ENCODE measurements at places on chromosomes 1 and 21.

DNA sequence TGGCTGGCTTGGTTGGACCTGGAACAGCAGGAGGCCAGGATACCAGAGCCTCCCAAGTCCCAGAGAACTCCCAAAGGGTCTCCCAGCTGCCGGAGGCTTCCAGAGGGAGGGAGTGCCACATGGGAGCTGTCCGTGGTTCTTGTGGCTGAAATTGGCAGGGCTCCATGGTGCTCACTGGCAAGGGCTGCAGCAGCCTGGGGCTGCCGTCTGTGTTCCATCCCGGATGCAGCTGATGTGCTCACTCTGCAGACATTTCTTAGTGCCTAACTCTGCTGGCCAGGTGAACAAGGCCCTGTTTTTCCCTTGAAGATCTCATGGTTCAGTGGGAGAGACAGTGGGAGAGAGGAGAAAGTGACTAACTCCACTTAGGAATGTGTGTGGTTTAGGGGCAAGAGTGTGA, 261.1 kb downstream of the CAMTA1 start:
- DNase-seq = no peak

GRCh38 chr1:36486439-36487335, 4.0 kb upstream of the CSF3R start:
- no peak for DNase-seq

GRCh38 chr1:7813677-7814373, 29.7 kb downstream of the PER3 start:
- no peak for DNase-seq

DNA sequence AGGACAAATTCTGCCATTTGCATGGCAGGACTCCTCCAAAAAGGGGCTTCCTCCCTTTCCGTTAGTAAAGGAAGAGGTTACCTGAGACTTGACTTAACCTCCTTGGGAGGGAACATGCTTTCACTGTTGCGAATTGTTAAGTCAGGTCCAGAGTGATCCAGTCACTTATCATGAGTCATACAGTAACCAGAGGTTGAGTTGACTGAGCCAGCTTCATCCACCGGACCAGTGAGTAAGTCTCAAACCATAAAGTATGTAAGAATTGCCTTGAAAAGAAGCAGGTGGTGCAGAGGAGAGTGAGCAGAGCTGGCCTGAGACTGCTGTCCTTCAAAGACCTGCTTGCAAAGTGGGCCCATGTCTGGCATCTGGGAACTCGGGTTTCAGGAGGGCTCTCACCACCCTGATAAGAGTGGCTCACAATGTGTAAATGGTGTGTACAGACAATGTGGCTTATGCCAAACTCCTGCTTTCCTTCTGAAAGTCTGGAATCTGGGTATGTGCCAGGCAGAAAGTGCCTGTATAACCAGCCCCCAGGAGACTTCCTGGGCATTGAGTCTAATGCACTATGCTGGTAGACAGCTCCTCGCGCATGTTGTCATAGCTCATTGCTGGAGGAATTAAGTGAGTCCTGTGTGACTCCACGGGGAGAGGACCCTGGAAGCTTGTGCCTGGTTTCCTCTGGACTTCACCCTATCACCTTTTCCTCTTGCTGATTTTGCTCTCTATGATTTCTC, 84.3 kb upstream of the KLHDC7A start:
- no peak for DNase-seq

- no peak for DNase-seq
Observed at GRCh38 chr1:99603699-99604560, 42.0 kb upstream of the PALMD start.

DNA sequence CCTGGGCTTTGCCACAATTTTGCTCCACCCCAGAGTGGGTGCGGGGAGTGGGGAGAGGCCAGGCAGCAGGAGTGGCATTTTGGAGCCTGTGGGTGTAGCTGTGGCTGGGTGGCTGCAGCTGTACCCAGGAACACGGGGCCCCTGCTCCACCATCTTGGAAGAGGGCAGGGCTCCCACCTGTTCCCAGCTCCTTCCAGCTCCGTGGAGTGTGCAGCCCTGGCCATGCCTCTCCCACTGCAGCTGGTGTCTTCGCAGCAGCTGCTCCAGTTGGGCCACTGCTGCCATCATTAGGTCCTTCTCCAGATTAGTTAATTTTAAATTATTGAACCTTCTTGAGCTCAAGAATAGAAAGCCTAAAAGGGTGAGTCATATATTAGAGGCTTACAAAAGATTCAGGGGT, 17.6 kb downstream of the FAM20B start:
- DNase-seq = no peak

DNA sequence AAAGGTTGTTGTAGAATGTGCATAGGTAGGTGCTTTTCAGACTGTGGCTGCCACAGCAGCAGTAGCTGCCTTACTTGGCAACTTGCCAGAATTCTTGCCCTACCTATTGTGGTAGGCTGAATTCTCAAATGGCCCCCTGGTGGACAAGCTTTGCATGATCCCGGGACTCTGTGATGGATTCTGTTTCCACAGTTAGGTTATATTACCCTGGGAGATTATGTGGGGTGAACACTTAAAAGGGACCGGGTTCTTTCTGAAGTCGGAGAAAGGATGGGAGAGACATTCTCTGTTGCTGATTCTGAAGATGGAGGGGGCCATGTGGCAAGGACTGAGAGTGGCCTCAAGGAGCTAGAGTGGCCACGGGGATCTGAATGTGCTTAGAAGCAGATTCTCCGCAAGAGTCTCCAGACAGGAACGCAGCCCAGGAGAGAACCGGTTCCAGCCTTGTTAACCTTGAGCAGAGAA, 32.1 kb upstream of the KCNE1 start:
- DNase-seq = no peak

DNA sequence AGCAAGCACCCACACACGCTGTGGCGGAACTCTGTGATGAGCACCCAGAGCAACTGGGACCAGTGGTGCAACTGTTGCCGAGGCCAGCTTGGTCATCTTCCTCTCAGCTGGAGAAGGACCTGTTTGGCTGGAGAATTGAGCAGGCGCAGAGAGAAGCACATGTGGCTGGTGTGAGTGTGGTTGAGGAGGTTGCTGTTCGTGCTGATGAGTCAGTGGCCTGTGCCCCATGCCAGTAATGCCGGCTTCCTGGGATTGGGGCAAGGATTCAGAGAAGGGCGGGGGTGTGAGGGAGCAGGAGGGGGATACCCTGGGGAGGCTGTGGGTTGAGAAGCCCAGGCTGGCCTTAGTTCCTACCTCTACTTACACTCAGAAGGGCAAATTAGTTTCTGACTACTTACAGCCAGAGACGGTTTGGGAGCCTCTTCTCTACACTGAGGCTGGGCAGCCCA, 57.5 kb upstream of the EPS8L3 start:
- DNase-seq = no peak

- DNase-seq = no peak
Observed at GRCh38 chr1:151210830-151211229, 12.5 kb downstream of the PIP5K1A start.

DNA sequence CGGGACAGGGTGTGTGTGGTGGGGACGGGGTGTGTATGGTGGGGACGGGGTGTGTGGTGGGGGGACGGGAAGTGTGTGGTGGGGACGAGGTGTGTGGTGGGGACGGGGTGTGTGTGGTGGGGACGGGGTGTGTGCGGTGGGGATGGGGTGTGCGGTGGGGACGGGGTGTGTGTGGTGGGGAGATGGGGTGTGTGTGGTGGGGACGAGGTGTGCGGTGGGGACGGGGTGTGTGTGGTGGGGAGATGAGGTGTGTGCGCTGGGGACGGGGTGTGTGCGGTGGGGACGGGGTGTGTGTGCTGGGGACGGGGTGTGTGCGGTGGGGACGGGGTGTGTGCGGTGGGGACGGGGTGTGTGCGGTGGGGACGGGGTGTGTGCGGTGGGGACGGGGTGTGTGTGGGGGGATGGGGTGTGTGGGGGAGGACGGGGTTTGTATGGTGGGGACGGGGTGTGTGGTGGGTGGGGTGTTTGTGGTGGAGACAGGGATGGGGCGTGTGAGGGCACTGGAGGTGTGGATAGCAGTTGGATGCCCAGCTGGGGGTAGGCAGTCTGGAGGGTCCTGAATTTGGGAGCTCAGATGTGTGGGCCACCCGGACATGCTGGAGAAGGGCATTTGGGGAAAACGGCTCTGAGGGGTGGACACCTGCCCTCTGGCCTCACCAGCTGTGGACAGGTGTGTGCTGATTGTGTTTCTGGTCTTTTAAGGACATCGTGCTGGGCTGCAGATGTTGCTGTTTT, 16.9 kb downstream of the IBA57 start:
- DNase-seq = no peak

DNA sequence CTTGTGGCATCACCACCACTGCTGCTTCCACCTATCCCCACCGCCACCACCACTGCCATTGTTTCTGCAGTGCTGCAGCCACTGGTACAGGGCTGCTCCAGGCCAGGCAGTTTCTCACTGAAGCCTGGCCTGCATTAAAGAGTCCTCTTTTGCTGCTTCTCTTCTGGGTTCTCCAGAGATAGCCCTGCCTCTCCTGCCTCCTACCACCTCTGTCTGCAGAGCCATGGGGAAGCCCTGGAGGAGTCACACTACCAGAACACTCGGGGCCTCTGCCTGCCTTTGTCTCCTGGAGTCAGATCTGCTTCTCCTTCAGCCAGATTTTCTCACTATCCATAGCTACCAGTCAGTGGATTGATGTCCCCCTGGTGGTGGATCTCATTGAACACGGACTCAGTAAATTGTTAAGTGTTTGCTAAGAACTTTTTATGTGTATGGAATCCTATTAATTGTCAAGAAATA, 37.7 kb upstream of the DDAH1 start:
- DNase-seq = no peak

- DNase-seq = no peak
Observed at GRCh38 chr1:237033804-237034203, 8.2 kb upstream of the RYR2 start.

- no peak for DNase-seq
Observed at GRCh38 chr1:84504580-84505492, 1.4 kb upstream of the SPATA1 start.

DNA sequence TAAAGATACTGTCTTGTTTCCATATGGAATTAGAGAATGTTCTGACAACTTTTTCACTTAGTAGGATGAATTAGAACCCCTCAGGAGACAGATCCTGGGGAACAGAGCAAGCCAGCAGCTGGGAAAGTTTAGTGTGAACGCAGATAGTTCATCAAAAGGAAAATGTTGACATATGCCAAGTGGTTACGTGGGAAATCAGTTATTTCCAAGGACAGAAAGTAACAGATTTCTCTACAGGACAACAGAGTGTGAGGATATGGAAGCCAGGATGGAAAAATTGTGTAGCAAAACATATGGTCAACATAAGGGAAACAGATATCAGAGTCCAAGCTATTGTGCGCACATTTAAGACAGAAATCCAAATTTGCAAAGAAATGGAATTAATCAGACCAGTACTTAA, 419.5 kb downstream of the LRRIQ3 start:
- DNase-seq = no peak

DNA sequence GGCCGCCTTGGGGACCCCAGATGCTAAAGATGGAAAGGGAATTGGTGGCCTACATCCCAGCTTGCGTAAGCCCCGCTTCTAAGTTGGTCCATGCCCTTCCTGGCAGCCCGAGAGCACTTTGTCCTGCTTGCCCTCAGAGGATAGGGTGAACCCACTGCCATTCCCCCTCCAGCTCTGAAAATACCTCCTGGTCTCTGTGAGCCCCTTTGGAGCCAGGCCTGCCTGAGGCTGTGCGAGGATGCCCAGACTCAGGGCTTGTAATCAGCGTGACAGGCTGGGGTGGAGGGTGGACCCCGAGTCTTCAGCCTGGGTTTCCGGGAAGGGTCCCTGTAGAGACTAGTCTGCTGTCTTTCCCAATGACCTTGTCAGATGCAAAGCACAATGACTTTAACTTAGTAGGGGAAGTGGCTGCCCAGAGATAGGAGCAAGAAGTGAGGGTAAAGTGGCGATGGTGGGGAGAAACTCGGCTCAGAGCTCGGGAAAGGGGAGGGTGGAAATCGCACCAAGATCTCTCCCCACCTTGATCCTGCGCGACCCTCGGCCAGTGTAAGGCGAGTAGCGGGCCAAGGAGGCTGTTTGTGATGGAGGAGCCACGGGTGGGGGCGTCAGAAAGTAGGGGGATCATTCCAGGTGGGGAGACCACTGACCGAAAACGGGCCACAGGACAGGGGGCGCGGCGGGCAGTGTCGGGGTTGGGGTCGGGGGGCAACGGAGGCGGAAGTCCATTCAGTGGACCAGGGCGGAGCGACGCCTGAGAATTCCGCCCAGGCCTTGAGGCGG, 2.7 kb upstream of the HES3 start:
- no peak for DNase-seq

DNA sequence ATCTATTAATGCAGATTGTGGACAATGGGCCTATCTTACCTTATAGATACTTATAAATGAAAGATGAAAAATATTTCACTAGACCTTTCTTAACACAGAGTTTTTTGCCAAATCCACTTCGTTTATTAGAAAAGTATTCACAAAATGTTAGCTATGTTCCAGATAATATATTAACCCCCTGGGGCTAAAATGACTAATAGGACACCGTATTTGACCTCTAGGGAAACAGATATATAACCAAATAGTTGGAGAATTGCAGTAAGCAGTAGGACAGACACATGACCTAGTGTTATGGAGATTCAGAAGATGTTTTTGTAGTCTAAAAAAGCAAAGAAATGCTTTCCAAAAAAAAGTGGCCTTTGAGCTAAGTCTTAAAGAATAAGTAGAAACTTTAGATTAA, 106.9 kb downstream of the SEC16B start:
- no peak for DNase-seq

DNA sequence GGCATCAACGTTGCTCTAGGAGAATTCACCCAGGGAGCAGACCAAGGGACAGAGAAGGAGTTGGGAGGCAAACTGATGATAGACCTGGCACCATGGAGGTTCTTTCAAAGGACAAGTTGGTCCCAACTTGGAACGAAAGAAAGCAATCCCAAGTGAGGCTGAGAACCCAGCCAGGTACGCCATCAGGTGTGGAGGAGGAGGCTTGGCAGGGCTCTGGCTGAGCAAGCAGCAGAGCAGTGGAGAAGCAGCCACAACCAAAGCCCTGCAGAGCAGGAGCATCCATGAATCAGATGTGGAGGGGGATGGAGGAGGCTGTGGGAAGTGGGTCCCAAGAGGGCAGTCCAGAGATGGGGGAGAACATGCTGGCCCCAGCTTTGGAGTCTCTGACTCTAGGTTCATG, 36.3 kb upstream of the RBM15 start:
- no peak for DNase-seq

GRCh38 chr1:156652131-156652991, 10.4 kb downstream of the BCAN start:
- no peak for DNase-seq

DNA sequence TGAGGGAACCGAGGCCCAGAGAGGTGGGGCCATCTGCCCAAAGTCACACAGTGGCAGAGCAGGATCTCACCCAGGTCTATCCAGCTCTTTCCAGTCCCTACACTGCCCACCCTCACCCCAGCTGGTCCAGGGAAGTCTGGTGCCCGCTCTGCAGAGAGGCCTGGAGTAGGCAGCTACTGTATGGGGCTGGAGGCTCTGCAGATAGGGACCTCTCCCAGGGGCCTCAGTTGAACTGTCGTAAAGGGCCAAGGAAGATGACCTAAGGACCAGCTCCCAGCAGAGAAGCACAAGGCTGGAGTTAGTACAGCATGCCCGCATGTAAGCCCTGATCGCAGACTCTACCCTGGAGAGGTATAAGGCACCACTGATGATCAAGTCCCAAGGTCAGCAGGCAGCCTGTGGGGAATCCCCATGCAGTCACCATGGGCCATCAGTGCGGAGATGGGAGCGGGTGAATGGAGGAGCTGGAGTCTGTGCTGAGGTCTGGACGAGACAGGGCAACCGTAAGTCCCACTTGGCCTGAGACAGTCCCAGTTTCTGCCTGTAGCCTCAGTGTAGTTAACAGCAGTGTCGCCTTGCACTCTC, 320.2 kb downstream of the MATN1 start:
- DNase-seq = no peak

Measured in cerebellar nuclear complex (tissue), 1 donor.